ENCODE measurements at places on chromosomes 1 and 21.

DNA sequence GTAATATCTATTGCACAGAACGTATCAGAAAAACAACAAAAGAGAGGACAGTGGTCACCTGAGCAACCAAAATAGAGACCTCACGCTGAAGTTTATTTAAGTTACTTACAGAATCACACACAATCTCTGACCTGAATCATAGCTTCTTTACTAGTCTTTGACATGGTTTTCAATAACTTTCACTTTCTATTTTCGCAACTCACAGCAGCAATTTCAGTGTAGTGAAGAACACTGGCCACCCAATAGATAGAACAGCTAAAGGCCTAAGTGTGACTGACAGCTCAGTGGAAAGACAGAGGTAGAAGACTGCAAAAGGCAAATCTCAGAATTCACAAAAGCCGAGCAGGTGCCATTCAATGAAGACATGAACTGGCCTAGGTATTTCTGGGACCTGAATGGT is 435.6 kb upstream of the CHRM3 start:
- no peak for DNase-seq

- DNase-seq = no peak
These were observed 46.5 kb upstream of the BEND5 start for GRCh38 chr1:48823168-48823567.

DNA sequence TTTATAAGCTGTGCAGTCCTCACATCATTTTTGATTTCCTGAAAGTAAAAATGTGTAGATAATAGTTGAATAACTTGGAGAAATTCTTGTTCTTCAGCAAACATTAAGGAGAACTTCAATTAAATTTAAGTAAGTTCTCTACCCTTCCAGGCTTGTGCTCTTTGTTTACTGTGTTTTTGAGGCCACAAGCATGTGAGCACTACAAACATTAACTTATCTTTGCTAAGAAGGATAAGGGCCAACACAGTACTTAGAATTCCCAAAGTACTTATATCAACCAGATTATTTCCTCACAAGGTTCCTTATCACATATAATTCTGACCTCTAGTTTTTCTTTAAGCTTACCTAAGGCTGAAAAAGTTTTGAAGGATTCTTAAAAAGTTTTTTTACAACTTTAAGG is 24.7 kb upstream of the RWDD3 start:
- DNase-seq = no peak

- no peak for DNase-seq
These were observed at the start of gene LAPTM5 for GRCh38 chr1:30757352-30758120. Gene LAPTM5, minus strand, starts transcription at chr1:30757774. Its CDS starts 29 bp downstream, at chr1:30757745.

- no peak for DNase-seq
These were observed 48.2 kb upstream of the EPB41 start for GRCh38 chr1:28865997-28866650.
